ENCODE measurements at places on chromosomes 4 and X.

DNA sequence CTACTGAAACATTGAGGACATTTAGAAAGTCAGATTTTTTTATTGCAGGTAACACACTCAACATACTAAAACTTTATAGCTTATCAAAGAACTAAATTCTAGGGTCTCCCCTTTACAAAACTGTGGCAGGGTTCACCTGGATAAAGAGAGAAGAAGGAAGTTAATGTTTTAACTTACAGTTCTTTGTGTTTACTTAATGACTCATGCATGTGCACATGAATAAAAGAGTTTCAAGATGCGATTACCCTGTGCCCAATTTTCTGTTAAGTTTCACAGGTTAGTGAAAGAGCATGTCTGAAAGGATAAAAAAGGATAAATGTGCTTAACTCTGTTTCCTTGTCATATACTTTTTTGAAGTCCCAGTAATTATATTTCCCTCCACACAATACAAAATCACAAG, 16.8 kb downstream of the DCAF8L1 start:
- no peak for DNase-seq

DNA sequence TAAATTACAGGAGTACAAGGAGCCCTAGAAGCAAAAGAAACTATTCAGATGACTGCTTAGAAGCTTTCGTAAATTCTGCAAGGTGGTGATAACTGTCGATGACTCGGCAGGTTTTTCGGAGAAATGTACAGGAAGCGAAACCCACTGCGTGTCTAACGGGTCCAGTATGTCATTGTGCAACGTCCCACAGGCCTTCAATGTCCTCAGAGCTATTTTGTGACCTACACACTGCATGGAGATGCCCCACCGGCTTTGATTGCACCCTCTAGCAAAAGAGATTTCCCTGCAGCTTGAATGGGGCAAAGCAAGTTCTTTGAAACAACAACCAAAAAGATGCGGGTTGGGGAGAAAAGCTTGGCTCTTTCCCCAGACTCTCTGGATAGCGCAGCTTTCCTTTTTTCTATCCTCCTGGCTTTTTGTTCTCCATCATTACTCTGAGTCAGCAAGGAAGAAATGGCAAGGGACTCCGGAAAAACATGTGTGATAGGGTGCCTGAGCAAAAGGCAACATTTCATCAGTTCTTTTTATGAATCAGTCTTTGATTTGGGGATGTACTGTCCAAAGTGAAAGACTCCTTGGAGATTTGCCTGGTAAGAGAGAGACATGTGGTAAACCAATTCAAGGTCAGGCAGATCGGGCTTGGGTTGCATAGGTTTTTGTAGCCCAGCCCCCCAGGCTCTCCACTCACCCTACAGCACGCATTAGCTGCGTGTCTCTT, 112.0 kb upstream of the TBL1X start:
- no peak for DNase-seq

DNA sequence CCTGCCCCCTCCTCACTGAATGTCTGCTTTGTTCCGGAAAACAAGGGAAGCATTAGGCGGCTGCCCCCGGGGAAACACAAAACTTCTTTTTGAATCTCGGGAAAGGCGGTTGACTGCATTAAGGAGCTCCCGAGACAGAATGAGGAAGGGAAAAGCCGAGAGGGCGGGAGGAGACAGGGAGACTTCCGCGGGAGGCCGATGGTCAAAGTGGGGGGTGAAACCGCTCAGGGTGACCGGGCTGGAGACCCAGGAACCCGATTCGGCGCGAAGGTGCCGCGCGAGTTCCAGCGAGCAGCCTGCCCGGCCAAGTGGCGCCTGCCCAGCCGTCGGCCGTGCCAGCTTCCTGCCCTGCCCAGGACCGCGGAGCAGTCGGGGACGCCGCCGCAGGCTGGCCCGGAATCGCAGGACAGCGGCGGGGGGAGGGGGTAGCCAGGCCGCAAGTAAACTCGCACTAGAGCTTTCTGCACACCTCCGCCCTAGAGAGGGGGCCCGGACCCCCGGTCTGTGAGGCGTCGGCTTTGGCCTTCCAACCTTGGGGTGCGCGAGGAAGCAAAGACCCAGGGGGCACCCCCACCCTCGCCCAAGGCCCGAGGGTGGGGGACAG, 55.1 kb upstream of the BCOR start:
- DNase-seq: no peak

GRCh38 chr4:2691952-2692435, 64.1 kb downstream of the TNIP2 start:
- DNase-seq: no peak

GRCh38 chrX:131405497-131405896, 116.4 kb upstream of the IGSF1 start:
- DNase-seq: no peak

All from activated naive CD8-positive, alpha-beta T cell treated with anti-CD3 and anti-CD28 coated beads, Interleukin-2, amount 50 U/mL, for 16 hours (primary cell).